Colonic mucosa (tissue), 4 donors: ENCODE measurements at places on chromosomes 1 and 21. TPM values are rescaled to one million over a fixed set of nuclear protein-coding genes. Genes with fewer than 3 reads are reported as not detected.

DNA sequence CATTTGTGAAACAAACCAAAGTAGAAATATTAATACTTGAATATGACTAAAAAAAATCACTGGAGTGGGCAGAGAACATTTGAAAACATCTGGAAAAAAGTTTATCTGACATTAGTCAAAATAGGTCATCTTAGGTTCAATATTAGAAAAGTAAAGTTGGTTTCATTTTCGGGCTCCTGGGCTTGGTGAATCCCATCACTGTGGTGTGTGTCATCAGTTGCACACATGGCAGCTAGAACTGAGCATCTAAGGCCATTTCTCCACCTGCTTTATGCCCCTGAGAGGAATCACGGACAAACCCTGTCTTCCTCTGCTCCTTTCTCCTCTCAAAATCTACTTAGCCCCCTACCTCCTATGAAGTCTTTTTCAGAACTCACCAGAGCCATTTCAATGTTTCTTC, 5.4 kb downstream of the HSD11B1 start:
- no peak for DNase-seq

Gene NHLH1
- not detected for total RNA-seq

DNA sequence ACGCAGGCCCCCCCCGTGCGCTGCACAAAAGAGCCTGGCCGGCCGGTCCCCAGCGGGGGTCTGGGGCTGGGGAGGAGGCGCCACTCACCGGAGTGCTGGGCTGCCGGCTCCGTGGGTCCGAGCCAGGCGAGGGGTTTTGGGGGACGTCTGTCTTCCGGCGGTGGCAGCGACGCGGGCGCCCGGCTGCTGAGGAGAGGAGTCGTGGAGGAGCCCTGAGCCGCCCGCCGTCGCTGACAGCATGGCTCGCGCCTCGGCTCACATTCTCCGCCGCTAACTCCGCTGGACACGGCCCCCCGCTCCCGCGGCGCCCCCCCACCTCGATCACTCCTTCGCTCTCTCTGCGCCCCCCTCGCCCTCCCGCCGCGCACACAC, 649 bp downstream of the AHDC1 start:
- DNase-seq: no peak

Gene FNDC5
- 0.45 TPM for total RNA-seq
